Common myeloid progenitor, CD34-positive (primary cell): ENCODE measurements at places on chromosomes 3 and 15.

DNA sequence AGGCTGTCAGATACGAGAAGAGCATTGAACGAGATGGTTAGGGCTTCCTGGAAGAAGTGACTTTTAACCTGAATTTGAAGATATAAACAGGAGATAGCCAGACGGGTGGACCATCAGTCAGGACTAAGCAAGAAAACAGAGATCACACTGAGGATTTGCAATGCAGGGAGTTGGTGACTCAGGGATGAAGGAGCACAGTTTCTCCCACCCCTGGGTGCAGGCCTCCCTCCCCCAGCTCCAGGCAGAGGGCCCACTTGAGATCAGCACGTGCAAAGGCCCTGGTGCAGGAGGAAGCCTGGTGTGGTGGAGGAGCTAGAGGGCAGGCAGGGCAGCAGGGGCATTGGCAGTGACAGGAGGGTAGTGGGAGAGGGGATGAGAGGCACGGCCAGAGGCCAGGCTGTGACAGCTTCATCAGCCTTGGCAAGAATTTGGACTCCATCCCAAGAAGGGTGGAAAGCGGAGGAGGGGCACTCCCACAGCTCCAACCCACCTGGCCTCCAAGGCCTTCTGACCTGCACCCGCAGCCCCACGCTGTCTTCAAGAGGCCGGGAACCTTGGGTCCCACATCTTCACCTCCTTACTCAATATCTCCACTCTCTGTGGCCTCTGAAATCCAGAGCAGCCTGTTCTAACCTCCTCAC, 8.7 kb upstream of the PCSK6 start:
- DNase-seq = no peak

DNA sequence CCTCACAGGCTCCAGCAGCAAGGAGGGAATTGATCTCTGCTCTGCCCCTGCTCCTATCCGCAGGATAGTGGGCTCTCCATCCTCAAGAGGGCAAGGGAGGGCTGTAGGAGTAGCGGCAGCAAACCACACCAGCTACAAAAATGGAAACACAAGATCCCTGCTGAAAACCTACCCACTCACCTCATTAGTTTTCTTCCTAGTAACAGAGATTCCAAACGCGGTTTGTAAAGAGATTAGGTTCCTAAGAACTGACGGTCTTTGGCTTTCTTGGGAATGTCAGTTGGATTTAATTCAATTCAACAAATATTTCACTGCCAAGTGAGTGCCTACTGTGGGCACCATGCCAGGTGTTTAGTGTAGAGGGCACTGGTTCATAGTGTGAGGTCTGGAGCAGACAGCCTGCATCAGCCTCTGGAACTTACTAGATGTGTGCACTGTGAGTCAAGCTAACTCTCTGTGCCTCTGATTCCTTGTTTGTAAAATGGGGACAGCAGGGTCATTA, 84.7 kb downstream of the MRPL46 start:
- DNase-seq = no peak

- DNase-seq = no peak
Observed at GRCh38 chr3:2784627-2785026, 325.5 kb downstream of the IL5RA start.

DNA sequence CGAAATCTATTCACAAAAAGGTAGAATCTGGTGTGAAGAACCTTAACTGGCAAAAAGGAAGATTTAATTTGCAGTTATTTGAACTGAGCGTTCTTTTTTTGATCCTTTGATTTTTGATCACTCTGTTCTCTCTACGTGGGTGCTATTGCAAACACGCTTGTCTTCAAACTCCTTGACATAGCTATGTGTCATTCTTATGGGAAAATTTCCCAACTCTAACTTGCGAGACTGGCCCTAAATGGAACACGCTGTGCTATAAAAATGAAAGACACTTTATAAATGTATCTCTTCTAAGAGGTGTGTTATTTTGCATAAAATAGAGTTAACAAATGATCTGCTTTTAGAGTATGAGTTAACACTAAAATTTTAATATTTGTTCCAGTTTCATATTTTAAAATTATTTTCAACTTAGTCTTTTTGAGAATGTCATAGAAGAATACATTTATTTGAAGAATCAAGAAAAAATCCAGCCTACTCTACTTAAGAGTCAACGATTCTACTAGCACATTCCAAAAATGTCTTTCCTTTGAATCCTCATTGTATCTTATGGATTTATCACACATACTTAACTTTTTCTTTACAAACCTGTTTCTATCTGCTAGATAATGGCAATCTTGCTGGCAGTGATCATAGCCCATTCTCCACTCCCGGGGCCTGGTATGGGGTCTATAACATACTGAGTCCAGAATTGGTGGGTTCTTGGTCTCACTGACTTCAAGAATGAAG, 610.0 kb upstream of the TBL1XR1 start:
- DNase-seq = no peak

- DNase-seq = no peak
Observed at GRCh38 chr3:95899494-95899893, 914.9 kb upstream of the EPHA6 start.

- DNase-seq = no peak
Observed at GRCh38 chr3:105537371-105538080, 170.8 kb downstream of the ALCAM start.

DNA sequence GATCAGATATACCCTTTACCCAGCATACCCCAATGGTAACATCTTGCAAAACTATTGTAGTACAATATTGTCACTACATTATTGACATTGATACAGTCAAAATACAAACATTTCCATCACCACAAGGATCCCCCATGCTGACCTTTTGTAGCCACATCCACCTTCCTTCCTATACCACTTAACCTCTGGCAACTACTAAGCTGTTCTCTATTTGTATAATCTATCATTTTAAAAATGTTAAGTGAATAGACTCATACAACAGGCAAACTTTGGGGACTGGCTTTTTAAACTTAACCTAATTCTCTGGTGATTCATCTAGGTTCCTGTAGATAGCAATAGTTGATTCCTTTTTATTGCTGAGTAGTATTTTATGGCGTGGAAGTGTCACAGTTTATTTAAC, 29.6 kb upstream of the IFT57 start:
- DNase-seq = no peak
